ENCODE measurements at places on chromosomes 11 and 22. TPM values are rescaled to one million over a fixed set of nuclear protein-coding genes. Genes with fewer than 3 reads are reported as not detected.

GRCh38 chr11:127006311-127006710 lies 5.7 kb upstream of the KIRREL3 start:
- DNase-seq = peak; percentile 36

DNA sequence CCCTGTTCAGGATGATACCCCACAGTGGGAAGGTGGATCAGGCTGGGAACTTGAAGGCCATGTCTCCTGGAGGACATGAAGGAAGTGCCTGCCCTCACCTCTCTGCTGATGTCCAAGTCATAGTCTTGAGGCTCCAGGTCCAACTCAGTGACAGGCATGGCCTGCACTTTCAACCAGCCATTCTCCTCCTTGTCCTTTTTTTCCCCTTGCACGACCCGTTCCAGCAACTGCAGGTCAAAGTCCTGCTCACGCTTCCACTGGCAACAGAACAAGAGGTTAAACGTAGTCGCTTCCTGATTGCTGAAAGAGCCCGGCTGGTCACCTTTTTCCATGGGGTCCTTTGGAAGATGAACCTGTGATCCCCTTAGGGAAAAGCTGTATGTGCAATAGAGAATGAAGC lies 47.7 kb downstream of the C11orf58 start:
- no peak for DNase-seq

DNA sequence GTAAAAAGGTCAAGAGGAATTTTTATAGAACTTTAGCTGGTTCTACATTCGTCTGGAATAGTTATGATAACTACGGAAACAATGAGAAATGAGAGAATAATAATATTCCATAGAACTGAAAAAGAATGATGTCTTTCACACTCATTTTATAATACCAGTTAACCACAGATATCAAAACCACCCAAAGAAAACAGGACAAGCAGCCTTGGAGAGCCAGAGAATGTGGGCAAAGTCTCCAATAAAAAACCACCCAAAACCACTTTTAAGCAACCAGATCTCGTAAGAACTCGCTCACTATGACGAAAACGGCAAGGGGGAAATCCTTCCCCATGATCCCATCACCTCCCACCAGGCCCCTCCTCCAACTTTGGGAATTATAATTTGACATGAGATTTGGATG lies 60.8 kb downstream of the ARHGAP32 start:
- DNase-seq = no peak

OR5T1 gene
- total RNA-seq = not detected

DNA sequence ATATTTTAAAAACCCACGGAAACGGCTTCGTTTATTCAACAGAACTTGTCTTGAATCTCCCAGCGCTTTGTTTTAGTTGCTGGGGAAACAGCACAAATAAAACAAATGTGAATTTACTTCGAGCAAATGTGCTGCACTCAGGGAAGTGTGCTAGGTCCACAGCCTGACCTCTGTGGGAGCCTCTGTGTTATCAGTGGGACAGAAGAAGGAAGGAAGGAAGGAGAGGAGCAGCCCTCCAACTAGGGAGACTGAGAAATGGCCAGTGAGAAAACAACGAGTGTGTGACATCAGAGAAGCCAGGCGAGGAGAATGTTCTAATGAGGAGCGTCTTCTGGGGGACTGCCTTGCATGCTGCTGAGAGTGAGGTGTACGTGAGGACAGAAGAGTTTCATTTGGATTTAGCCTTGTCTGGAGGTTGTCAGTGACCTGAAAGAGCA lies 42.7 kb downstream of the PPP6R3 start:
- DNase-seq = no peak

GRCh38 chr11:111699579-111700156 lies 66.5 kb downstream of the PPP2R1B start:
- no peak for DNase-seq

- no peak for DNase-seq
Observed at GRCh38 chr11:16775614-16776283, 37.3 kb downstream of the C11orf58 start.

GRCh38 chr11:45079943-45080719 lies 66.3 kb upstream of the PRDM11 start:
- no peak for DNase-seq

DRD4 gene
- total RNA-seq = 0.60 TPM

MIAT gene
- 0.72 TPM for total RNA-seq

DEFB131B gene
- not detected for total RNA-seq

OR51Q1 gene
- not detected for total RNA-seq

GRCh38 chr11:27485930-27486773 lies 13.6 kb upstream of the LGR4 start:
- peak; percentile 72 for DNase-seq

UQCC3 gene
- total RNA-seq = 12.9 TPM

DNA sequence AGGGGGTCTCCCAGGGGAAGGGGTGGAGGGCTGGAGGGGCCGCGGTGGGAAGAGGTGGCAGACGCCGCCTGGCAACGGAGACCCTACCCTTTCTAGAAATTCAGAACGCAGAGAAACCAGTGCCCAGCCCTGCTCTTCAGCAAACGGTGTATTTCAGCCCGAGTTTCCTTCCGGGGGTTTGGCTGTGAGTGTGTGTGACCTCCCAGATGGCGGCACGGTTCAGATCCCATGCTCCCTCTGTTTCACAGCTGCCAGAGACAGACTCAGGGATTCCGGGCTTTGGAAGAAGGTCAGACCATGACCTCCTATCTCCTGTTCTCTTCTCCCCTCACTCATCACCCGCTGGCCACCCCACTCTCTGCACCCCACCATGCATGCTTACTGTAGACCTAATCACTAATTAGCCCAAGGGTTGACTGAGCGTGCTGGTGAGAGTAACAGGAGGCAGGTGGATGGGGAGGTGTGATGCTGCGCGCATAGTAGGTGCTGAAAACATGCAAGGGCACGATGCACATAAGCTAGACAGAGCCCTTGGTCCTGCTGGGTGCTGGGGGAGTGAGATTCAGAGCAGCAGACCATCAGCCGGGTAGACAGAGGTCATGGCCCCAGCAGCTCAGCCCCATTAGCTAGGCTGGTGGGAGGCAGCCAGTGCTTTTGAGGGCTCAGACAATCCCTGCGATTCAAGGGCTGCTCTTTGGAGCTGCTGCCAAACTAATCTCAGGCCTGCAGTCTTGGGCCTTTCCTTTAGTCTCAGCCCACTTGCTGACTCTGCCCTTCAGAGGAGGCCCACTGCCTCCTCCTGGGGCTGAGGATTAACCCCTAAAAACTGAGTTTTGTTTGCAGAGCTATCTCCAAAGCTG lies 256.5 kb upstream of the CADM1 start:
- no peak for DNase-seq

GPHA2 gene
- total RNA-seq = not detected

DNA sequence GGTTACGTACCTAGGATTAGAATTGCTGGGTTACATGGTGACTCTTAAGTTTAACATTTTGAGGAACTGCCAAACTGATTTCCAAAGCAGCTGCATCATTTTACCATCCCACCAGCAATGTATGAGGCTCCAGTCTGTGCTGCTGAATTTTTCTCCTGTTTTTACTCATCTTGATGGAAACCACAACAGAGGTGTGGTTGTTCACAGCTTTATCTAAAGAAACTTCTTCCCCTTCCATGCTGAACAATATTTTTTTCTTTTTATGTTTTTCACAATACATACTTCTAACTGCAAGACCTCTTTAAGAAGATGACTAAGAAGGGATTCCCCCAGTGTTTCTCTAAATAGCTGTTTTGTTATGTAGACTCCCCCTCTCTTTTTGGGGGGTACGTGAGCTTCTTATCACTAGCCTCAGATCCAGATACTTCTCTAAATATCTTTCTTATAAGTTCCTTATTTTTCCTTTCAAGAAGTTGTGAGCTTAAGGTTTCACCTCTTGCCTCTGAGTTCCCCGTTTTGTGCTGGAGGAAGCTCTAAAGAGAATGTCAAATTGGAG lies 24.0 kb downstream of the TCP11L1 start:
- DNase-seq = peak; percentile 69

- DNase-seq = no peak
Observed at GRCh38 chr22:39593066-39593930, 22.7 kb downstream of the CACNA1I start.

MS4A6A gene
- total RNA-seq = not detected

PHLDA2 gene
- total RNA-seq = 138 TPM

GRCh38 chr11:74070723-74071492 lies 62.0 kb upstream of the UCP3 start:
- no peak for DNase-seq

DNA sequence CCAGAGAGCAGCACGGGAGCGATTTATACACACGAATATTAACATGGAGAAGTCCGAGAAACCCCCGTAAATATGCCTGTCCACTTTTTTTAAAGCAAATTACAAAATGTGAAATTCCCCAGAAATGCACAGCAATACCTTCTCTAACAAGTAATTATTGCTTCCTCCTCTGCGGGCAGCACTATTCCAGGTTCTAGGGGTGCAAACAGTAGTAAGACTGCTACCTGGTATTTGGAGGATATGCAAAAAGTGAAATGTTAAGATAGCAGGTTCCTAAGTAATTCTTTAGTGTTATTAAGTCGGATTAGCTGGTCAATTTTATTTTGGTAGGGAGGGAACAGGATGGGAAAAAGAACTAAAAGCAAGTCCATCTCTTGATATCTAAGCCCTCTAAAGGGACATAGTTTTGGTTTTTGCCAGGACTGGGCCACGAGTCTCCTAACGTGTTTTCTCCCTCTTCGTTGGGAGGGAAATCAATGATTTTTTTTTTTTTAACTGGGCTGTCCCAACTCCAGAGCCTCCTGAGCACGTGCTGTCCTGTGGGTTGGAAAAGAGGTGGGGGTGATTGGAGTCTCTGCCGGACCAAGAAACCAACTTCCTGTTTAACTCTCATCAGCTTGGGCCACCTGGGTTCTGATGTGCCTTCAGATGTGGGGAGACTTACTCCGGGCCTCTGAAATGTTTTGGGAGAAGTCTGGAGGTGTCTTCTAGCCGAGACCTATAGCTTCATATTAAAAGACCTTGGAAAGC lies 1.7 kb upstream of the XBP1 start:
- DNase-seq = no peak

CRYBA4 gene
- not detected for total RNA-seq

GRCh38 chr11:70322666-70323065 lies 52.2 kb downstream of the PPFIA1 start:
- no peak for DNase-seq

- no peak for DNase-seq
Observed at GRCh38 chr22:20238536-20238900, 29.6 kb downstream of the RTN4R start.

GRCh38 chr22:40673017-40673416 lies 6.3 kb upstream of the MCHR1 start:
- DNase-seq = no peak

DNA sequence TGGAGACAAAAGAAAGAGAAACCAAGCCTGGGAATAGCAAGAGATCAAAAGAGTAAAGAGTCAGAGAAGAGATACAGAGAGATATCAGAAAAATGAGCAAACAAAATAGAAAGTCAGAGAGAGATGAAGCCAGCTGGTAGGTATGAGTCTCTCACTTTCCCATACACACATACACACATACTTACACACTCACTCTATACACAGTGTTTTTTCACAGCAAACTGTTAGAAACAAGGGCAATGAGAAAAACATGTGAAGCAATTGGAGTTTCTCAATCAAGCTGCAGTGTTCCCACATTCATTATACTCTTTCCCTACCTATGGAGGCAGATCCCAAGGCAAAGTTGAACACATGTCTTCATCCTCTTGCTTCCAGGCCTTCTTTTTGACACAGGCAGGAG lies 2.6 kb upstream of the NLRP10 start:
- DNase-seq = peak; percentile 28

GRCh38 chr11:1732418-1733008 lies 17.9 kb downstream of the IFITM10 start:
- DNase-seq = no peak

WT1 gene
- total RNA-seq = not detected

FADS3 gene
- total RNA-seq = 150 TPM

DNA sequence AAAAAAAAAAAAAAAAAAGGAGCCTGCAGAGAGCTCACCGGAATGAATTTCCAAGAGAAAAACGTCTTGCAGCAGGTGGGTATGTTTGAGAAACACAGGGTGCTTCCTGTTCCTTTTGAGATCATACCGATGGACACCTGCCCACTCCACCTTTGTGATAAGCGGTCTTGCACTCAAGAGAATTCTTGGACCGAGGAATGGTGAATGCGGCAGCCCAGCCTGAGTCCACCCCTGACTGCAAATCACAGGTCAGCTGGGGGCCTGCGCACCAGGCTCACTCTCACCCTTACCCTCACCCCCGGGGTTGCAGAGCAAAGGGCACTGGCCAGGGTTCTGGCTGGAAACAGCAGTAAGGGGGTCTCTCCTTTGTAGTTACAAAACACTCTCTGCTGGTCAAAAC lies 16.8 kb upstream of the TEF start:
- DNase-seq = no peak

CD6 gene
- total RNA-seq = not detected

DNA sequence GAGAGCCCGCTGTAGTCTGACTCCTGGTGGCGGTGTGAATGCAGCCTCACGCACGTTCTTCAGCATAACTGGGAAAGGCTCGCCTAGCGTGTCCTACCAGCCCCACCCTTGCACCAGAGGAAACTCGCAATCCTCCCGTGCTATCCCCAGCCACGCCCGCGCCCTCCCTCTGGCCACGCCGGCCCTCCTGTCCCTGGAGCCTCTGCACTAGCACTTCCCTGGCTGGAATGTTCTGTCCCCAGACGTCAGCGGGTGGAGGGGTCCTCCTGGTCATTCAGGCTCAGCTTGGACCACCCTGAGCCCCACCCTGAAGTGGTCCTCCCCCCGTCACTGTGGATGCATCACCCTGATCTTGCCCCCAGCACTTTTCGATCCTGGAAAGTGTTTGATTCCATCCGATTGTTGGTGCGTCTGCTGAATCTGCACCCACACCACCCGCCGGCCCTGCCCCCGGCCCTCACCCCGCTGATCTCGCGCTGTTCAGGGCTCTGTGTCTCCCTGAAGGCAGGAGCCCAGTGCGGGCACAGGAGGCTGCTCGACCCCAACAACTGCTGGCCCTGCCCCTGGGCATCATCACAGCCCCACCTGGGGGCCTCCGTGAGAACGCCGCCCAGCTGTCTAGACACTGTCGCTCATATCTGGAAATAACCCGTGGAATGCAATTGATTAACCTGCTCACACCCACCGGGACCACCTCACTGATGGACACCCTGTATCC lies 437.0 kb downstream of the TBC1D22A start:
- DNase-seq = no peak

DNA sequence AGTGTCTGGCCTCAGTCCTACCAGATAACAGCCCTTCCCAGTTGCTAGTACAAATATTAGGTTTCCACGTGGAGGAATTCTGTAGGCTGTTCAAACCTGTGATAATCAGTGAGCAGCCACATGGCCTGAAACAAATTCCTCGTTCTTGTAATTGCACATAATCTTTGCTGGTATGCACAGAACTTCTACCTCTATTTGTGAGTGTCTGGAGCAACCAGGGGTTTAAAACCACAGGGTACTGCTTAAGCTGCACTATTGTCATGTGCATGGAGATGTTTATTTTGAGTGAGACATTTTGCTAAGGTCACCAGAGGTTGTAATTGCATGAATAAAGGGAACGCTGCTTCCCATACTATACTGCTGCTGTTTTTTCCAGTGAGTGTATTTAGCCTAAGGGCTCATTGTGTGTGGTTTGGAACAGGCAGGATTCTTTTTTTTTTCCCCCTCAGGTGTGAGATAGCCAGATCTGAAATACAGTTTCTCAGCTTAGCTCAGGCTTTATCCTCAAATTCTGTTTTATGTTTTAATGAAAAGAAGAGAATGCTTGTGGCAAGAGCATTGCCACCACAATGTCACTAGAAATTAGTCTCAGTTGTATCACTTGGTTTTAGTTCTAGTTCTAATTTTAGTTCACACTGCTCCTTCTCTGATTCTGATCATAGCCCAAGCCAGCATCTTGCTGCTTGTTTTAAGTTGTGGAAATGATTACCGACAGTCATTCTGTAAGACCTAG lies 60.5 kb downstream of the CYB5R2 start:
- no peak for DNase-seq

- no peak for DNase-seq
Observed at GRCh38 chr22:47042861-47043496, 280.5 kb downstream of the TBC1D22A start.

TSGA10IP gene
- total RNA-seq = not detected

Measured in HFFc6 (cell line).